Activated CD8-positive, alpha-beta memory T cell treated with anti-CD3 and anti-CD28 coated beads for 1 hour (primary cell): ENCODE measurements at places on chromosomes 12 and 14.

GRCh38 chr14:70600382-70601157 lies at the start of gene MED6:
Gene MED6, minus strand, starts transcription at chr14:70600655. Its CDS starts 18 bp downstream, at chr14:70600637.
- peak; percentile 69 for DNase-seq

- DNase-seq = no peak
Observed at GRCh38 chr14:53391156-53391555, 238.0 kb upstream of the DDHD1 start.

DNA sequence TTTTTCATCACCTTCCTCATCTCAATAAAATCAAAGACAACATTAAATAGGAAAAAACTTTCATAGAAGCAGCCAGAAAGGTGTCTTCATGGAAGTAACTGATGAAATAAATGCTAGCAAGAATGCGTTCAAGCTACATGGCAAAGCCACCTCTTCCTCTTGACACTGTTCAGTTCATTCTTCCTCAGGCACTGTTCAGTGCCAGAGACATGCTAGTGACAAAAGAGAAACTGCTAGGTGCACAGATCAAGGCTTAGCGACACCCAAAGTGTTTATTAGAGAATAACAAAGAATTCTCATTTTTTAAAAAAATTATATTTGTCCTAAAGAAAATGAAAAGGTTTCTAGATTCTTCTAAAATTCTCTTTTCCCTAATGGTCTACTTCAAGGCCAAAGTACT lies 7.2 kb downstream of the SLC11A2 start:
- DNase-seq = no peak

GRCh38 chr14:104924421-104925213 lies at the start of gene PLD4:
Gene PLD4, plus strand, starts transcription at chr14:104924879. Its CDS starts 2,262 bp downstream, at chr14:104927141.
- DNase-seq = no peak

GRCh38 chr12:57766464-57767304 lies at the start of gene CYP27B1:
Gene CYP27B1, minus strand, starts transcription at chr12:57767078. Its CDS starts 37 bp downstream, at chr12:57767041.
- no peak for DNase-seq

GRCh38 chr14:97129639-97130038 lies 332.5 kb downstream of the VRK1 start:
- DNase-seq = no peak

GRCh38 chr14:60573943-60574495 lies 65.1 kb downstream of the SIX6 start:
- DNase-seq = no peak

- no peak for DNase-seq
Observed at GRCh38 chr14:99441157-99441870, 39.3 kb downstream of the SETD3 start.

GRCh38 chr14:65346474-65346873 lies 66.1 kb upstream of the FUT8 start:
- DNase-seq = no peak

GRCh38 chr14:51294951-51295525 lies 55.0 kb downstream of the TMX1 start:
- DNase-seq = no peak

GRCh38 chr14:74605531-74606223 lies 6.4 kb downstream of the LTBP2 start:
- DNase-seq = no peak

DNA sequence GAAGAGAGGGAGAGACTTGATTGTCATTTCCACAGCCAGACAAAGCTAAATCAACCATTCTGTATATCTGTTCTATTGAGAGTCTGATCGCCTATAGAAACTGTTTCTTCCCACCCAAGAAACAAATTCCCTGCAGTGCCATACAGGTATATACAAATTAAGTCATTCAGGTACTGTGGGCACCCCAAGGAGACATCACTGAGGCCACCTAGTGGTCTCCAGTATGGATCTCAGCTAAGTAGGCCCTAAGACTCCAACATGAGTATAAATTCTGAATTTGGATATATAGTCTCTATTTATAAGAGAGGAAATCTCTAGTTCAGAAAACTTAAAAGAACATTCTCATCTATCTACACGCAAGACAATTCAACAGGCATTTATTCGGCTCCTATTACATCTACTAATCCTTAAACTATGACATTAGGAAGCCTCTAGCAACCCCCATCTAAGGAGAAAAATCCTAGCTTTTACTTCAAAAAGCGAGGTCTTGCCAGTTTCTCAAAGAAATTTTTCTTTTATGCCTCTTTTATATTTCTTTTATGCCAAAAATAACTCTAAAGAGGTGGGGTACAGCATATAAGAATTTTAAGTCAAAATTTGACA lies 62.6 kb downstream of the DCAF5 start:
- no peak for DNase-seq

- DNase-seq = no peak
Observed at GRCh38 chr14:91378930-91379578, 38.6 kb downstream of the CCDC88C start.

- DNase-seq = no peak
Observed at GRCh38 chr14:103630364-103631108, 1.5 kb downstream of the KLC1 start.

GRCh38 chr12:45342171-45342570 lies 126.3 kb downstream of the ANO6 start:
- no peak for DNase-seq

DNA sequence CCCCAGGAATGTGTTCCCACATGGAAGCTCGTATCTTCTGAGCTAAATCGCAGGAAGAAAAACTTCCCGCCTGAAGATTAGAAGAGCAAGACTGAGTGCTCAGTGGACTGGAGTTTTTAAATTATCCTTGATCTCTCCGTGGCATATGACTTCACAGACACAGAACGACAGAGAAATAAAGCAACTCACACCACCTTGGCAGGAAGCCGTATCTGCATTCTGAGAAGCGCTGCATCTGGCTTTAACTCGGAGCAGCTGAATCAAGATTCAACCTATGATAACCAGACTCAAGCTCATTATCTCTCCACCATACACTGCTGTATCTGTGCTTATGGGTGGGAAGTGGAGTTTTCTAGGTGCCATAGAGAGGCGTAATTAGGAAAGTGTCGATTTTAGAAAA lies 1482.7 kb downstream of the AACS start:
- DNase-seq = no peak

DNA sequence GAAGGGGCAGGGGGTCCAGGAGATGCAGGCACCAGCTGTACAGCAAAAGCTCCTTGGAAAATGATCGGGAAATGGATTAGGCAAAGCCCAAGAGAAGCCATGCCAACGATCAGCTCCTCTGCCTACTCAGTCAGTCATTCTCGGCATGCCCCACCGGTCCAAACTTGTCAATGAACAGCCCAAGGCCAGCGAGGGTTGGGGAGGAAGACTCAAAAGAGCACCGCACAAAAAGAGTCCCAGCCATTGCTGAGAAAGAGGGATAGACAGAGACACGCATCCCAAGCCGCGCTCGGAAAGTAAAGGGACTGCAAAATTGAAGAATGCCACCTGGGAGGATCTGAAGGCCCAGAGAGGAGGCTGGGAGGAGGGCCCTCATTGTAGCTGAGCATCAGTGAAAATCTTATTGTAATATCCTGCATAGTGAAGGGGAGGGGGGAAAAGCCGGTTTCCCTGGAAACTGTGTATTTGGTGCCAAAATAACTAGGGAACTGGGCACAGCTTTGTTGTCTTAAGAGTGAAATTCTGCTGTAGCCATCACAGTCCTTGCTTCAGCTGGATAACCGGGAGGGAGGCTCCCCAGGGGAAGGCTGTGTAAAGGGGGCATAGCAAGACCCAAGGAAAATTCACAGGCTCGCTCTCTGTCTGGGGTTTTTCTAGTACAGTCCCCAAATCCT lies 4.7 kb downstream of the KDM2B start:
- DNase-seq = no peak

DNA sequence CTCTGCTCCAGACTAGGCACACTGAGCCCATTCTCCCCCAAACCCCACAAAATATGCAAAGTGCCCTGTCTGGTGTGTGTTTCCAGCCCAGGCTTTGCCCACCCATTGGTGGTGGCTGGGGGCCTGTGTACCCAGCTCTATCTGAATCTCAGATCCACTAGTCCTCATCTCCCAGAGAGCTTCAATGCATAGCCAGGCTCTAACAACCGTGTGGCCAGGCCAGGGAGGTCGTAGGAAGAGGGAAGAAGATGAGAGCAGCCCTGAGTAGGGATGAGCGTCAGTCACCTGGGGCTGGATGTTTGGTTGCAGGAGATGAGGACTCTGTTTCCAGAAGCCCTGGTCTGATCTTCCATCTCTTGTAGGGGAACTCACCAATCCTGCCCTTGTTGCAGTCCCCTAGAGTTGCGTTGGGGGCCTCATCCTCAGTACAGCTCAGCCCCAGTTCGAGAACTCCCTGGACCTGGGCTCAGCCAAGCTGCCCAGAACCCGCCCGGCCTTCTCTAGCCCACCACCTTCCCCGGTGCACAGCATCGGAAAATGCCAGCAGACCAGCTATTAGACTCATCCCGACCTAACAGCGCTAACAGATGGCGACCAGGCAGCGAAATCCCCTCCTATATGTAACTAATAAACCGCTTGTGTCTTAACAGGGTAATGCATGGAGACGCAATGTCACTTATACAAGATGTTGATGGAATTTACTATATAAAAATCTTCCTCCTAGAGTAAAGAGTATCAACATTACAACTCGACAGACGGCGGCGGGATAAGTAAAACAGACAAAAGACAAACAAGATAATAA lies 3.2 kb upstream of the LHX5 start:
- DNase-seq = no peak

GRCh38 chr14:34781242-34781641 lies 66.8 kb upstream of the CFL2 start:
- DNase-seq = no peak

DNA sequence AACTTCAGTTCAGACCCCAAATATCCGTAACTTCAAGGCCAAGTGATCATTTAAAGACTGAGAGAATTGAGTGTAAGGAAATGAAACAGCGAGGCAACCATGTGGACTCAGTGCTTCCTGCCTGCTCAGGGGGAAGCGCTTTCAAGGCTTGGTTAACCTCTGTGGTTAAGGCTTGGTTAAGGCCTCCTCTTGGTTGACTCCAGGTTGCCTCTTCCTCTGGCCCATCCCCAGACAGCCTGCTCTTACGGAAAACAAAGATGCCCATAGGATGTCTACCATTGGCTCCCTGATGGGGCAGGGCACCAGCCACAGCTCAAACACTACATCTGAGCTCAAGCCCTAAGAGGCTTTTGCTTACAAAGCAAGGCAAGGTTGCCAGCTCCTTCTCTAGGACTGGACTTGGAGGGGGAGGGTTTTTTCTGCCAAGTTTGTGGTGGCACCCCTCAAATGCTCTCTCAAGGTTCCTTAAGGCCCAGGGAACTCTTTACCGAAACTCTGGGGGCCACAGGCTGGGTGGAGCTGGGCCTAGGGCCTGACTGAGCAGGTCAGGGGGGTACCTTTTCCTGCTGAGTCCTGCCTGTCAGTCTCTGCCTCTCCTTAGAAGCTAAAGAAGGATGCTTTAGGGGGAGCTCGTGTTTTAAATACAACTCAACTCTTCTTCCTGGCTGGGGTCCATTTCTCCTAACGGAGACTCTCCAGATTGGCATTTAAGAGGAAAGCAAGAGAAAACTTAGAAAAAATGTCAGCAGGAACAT lies 13.7 kb downstream of the COL2A1 start:
- DNase-seq = no peak

GRCh38 chr14:65750906-65751305 lies 338.4 kb downstream of the FUT8 start:
- no peak for DNase-seq

- DNase-seq = no peak
Observed at GRCh38 chr14:99363616-99364290, 91.8 kb upstream of the BCL11B start.

DNA sequence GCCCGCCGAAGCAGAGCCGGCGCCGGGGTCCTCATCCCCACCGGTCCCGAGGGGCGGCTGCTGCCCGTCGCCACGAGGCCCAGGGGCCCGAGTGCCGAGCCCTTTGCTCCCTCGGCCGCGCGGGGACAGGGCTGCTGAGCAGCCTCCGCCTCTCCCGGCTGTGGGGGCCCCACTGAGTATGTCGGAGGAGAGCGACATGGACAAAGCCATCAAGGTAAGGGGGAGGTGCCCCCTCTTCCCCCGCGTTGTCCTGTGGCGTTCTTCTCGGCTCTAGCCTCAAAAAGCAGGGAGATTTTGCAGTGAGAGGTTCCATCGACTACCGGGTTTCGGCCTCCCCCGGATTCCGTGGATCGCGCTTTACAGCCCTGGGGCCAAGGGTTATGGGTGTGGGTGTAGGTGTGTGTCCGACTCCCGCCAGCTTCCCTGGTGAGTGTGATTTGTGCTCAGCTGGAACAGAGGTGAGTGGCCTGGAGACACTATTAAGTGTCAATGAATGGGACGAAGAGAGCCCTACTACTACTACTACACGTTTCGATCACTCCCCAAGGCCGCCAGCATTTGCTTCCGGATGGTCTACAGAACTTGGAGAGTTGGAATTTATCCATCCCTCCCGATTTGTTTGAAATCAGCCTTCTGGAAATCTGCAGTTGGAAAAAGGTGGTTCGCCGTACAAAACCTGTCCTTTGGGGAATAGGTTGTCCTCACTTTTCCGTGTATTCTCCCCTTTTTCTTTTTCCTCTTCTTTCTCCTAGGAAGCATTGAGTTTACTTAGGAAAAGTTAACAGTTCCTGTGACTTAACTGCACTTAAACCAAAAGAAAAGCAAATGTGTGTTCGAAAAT lies 748 bp downstream of the MAPKAPK5 start:
- DNase-seq = no peak

DNA sequence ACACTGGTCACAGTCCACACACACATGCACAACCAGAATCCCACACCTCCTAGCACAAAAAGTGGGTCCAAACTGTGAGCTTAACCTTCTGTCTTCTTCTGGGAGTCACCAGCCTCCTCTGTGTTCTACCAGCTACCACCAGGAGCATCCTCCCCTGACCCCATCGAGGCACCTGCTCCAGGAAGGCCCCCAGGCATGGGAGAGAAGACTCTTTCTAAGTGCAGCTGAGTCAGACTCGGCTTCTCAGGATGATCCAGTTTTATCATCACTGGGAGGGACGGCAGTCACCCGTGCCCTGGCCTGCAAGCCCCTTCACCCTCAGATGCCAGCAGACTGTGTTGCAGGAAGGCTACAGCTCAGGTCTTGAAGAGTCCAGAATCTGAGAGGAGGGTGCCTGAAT lies 7.9 kb upstream of the ENDOU start:
- no peak for DNase-seq

DNA sequence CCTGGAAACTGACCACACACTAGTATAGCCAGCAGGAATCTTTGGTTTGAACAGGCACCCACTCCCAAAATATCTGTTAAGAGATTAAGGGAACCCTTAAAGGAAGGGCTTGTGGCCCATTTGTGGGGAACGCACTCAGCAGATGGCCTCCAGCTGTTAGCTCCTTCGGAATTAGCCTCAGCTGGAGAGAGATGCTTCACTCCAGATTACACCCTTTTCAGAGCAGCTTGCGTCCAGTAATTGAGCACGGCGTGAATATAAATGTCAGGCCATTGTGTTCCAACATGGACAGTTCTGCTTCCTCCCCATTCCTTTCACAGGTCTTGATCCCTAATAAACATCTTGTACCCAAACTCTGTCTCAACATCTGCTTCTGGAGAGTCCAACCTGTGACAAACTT lies 397.8 kb downstream of the SEC23A start:
- DNase-seq = no peak

GRCh38 chr12:25830456-25830855 lies 128.0 kb upstream of the RASSF8 start:
- DNase-seq = no peak
